Breast epithelium (tissue), 4 donors: ENCODE measurements at places on chromosomes 3 and 15. TPM values are rescaled to one million over a fixed set of nuclear protein-coding genes. Genes with fewer than 3 reads are reported as not detected.
A peak's percentile ranks its signal among the peaks of the same experiment; 100 is the strongest.

Gene SMCO1
- not detected for total RNA-seq

DNA sequence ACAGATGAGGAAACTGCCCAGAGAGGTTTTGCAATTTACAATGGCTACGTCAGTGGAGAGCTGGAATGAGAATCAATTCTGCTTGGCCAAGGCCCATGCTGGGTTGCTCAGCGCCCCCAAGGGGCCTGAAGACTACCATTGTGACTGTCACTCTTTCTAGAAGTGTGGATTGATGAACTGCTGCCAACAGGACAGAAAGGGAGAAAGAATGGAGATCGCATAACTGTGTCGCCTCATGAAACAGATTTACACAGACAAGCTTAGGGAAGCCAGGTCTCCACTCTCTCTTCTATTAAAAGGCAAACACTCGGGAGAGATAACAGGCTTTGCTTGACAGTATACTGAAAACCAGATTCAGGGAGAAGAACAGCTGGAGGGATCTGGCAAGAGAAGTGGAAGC lies 160.0 kb downstream of the STT3B start:
- no peak for DNase-seq

DNA sequence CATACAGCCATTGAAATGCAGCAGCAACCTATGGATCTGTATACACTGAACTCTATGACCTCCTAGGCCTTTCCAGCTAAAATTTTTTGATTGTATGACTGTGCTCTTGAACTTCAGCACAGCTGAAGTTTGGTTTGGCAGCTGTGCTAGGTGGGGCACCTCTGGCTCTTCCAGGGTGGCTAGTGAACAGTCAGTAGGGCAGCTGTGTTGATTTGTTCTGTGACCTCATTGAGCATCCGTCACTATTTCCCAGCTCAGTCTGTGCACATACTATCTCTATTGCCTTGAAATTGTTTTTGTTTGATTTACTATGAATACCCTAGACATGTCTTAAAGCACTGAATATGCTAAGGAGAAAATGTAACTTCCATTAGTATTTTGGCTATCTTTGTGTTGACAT lies 363.2 kb upstream of the NAALADL2 start:
- DNase-seq: no peak

- no peak for DNase-seq
Measured at GRCh38 chr15:34043391-34043790, 4.4 kb upstream of the AVEN start.

GRCh38 chr3:39716849-39717248 lies 92.6 kb upstream of the MYRIP start:
- no peak for DNase-seq

- no peak for DNase-seq
Measured at GRCh38 chr3:69259125-69259524, 126.8 kb downstream of the FRMD4B start.

- no peak for DNase-seq
Measured at GRCh38 chr3:184820525-184820924, 8.6 kb downstream of the VPS8 start.

Gene PRR20G
- total RNA-seq: not detected

DNA sequence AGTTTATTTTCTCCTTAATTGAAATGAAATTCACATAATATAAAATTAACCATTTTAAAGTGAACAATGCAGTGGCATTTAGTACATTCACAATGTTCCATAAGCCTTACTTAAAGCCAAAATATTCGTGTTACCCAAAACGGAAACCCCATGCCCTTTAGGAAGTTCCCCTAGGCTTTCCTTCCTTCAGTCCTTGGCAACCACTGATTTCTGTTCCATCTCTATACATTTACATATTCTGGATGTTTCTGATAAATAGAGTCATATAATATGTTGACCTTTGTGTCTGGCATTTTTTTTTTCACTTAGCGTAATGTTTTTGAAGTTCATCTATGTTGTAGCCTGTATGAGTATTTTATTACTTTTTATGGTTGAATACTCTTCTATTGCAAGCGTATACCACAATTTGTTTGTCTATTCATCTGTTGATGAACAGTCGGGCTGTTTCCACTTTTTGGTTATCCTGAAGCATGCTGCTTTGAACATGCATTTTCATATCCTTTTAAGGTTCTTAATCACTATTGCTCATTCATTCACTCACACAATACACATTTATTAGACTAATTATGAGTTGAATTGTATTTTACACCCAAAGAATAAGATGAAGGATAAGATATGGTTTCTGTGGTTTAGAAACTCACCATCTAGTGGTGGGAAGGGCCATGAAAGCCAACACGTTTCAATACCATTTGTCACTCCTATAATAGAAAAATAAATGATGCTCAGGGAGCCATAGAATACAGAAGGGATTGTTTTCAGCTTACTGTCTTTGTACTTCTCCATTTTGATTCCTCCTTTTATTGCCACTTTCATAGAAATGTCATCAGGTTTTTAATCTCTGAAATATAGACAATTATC lies 408.2 kb upstream of the CBLB start:
- no peak for DNase-seq

DNA sequence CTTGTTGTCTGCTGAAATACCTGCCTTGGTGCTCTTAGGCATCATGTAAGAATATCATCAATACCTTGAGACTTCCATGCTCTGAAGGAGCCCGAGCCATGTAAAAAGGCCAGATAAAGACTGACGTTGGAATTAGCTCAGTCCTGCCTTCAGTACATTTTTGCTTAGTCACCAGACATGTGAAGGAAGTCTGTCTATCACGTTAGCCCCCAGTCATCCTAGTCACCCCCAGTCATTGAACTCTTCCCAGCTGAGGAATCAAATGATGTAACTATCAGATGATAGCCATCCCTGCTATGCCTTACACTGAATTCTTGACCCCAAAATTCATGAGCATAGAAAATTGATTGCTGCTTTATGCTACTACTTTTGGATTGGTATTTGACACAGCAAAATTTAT lies 351.2 kb upstream of the SGO1 start:
- DNase-seq: no peak

GRCh38 chr3:138203938-138204337 lies 16.8 kb downstream of the ARMC8 start:
- DNase-seq: no peak

Gene GADL1
- total RNA-seq: not detected

Gene PLA2G4B
- total RNA-seq: 11.0 TPM

Gene DUOX1
- total RNA-seq: 1.6 TPM

GRCh38 chr3:195348426-195349115 lies 77.6 kb upstream of the XXYLT1 start:
- DNase-seq: no peak

Gene MNS1
- total RNA-seq: 2.3 TPM

DNA sequence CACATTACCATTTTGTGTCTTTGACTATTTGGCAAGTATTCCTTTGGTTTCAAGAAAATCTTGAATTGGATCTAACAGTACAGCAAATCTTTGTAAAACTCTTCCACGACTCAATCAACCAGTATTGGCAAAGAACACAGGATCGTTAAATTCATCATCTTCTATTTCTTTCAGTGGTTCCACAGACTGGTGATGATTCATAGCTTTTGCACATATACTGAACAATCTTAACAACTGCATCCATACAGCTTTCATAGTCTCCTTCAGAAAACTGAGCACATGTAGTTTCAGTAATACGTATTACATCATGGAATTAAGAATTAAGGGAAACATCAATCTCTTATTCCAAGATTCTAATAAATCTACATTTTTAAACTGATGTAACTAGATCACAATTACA lies 91.6 kb upstream of the LIPC start:
- no peak for DNase-seq

Gene TRIM42
- total RNA-seq: not detected

Gene PAQR5
- 0.96 TPM for total RNA-seq

Gene RNU5B-1
- not detected for total RNA-seq

DNA sequence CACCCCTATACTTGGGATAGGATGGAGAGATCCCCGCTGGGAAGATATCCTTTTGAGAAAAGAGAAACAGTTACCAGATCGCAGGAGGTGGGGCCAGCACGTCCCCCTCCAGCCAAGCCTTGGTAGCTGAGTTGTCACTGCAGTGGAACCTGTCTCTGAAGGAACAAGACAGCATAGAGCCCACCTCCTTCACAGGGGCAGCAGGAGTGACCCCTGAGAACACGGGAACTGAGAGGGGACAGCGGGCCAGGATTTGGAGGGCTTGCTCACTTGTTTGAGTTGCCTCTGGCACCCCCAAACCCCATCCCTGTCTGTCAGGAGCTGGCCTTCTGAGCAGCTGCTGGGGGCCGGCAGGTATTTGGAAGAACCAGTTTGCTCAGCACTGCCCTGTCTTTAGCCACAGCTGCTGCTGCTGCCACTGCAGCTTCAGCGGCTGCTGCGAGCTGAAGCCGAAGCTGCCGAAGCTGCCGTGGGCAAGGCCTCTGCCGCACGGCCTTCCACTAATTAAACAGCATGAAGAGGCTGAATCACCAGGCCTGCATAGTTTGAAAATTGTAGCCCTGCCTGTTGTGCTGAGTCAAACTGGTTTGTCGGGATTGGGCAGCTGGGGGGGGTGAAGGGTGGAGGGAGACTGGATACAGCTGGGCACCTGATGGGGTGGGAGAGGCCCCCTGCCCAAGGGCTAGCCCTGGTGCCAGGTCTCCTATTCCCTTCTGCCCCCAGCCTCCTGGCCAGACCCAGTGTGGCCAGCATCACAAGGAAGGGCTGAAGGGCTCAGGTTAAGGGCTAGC lies 4.0 kb downstream of the EPHB3 start:
- peak; percentile 93 for DNase-seq

GRCh38 chr15:27486683-27487647 lies 516.0 kb downstream of the GABRG3 start:
- DNase-seq: no peak

GRCh38 chr15:87724330-87724729 lies 532.2 kb downstream of the NTRK3 start:
- DNase-seq: no peak

Gene CKMT1B
- 5.7 TPM for total RNA-seq

- DNase-seq: no peak
Measured at GRCh38 chr3:27431116-27431515, 53.1 kb downstream of the SLC4A7 start.

Gene ARNT2
- total RNA-seq: 5.9 TPM

Gene IMPG2
- 0.33 TPM for total RNA-seq

GRCh38 chr3:40971191-40972168 lies 227.8 kb upstream of the CTNNB1 start:
- no peak for DNase-seq

DNA sequence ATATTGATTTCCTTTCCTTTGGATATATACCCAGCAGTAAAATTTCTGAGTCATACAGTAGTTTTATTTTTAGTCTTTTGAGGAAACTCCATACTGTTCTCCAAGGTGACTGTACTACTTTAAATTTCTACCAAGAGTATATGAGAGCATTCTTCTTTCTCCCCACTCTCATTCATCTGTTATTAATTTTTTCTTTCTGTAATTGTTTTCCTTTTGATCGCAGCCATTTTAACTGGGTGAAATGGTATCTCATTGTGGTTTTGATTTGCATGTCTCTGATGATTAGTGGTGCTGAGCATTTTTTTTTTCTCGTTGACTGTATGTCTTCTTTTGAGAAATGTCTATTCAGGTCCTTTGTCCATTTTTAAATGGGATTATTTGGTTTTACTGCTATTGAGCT lies 18.3 kb upstream of the VGLL3 start:
- no peak for DNase-seq

Gene C3orf49
- not detected for total RNA-seq

DNA sequence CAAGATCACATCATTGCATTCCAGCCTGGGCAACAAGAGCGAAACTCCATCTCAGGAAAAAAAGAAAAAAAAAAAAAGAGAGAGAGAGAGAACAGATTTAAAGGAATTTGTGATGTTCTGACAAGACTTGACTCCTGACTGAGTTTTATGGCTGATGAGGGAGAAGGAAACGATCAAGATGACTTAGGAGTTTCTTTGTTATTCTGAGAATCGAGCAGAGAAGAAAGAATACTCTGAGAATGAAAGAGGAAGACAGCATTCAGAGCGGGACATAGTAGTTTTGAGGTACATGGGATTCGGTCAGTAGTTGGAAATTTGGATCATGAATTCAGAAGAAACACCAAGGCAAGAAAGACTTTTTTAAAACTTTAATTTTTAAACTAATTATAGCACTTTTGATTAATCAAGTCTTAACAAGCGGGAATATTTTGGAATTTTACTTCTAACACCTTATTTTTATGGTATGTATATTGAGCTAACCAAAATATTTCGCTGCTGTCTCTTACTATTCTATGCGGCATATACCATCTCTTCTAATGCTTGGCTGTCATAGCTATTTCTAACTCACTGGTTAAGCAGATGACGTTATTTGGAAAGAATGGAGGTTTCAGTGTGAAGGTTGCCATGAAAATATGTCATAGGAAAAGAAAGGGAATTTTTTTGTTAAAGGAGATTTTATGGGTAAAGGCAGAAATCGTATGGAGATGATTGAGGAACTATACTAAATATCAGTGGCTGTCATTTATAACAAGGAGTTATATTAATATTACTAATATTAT lies 644.1 kb downstream of the RBMS3 start:
- DNase-seq: no peak

Gene SH2D7
- total RNA-seq: not detected

Gene CFAP20DC
- total RNA-seq: 3.3 TPM

Gene IL17RB
- 61.6 TPM for total RNA-seq

- DNase-seq: no peak
Measured at GRCh38 chr3:186502966-186503712, 41.0 kb downstream of the CRYGS start.

- no peak for DNase-seq
Measured at GRCh38 chr3:24305795-24306467, 188.7 kb downstream of the THRB start.

DNA sequence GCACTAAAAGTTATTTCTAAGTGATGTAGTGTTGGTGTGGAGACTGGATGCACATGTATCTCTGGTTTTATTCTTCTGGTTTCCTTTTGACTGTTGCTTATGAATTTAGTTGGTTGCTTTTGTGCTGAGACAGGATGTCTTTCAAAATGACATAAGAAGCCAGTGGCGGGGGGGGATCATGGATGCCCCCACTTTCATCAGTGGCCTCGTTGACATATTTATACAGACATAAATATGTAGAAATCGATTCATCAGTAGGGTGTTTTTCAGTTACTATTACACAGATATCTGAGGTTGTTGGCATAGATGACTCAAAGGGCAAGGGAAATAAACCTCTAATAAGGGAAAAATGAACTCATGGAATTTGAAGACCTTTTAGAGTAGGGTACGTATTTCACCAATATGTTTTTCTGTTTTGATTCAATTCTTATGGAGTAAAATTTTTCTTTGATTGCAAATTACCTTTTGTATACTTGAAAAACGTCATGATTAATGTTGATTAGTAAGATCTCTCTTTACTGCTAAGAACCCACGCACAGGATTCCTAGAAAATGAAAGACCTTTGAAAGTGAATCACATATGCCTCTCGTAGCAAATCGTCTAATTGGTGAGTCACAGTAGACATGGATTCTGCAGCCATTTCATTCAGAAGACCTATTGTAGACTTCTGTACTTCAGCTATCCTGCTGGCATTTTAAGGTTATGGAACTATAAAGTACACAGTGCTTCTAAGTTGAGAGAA lies 97.4 kb upstream of the RBMS3 start:
- no peak for DNase-seq

DNA sequence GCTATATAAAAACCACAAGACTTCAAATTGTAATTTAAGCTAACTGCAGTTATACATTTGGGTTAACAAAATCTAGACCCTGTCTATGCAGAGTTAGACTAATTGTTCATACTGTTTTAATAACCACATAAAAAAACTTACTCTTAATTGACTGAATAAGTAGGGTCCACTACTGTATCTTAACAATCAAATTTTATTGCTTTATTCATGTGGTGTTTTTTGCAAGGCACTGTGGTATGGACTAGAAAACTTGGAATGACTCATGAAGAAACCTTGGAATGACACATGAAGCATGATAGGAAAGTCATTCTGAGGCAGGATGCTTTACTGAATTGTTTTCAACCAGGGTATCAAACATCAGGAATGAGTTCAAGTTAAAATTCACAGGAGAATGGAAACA lies 2.3 kb downstream of the SERP1 start:
- DNase-seq: no peak
